ENCODE measurements at places on chromosomes 2 and 18.

DNA sequence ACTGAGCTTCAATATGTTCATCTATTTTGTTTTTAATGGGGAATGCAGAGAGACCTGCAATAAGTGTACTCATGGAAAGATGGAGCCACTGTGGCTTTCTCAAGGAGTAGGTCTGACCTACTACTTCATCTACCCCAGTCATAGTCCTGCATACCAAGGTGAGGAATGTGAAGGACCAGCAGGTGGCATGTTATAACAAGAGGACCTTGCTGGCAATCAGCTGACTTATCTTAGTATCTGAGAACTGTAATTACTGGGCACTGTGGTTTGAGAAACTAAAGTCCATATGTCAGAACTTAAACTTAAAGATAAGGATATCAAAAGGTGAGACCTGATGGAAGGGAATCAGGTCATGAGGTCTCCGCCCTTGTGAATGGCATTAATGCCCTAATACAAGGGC lies 1104.2 kb downstream of the BCL11A start:
- DNase-seq = no peak

DNA sequence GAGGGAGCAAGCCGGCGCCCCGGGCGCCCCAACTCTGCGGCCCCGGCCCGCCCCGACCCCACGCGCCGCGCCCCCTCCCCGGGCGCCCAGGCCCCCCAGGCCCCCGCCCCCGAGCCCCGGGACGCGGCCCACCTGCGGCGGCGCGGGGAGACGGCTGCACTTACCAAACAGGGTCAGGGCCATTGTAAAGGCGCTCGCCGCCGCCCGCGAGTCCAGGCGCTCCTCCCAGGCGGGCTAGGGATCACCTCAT lies 526 bp downstream of the CHN1 start:
- no peak for DNase-seq

DNA sequence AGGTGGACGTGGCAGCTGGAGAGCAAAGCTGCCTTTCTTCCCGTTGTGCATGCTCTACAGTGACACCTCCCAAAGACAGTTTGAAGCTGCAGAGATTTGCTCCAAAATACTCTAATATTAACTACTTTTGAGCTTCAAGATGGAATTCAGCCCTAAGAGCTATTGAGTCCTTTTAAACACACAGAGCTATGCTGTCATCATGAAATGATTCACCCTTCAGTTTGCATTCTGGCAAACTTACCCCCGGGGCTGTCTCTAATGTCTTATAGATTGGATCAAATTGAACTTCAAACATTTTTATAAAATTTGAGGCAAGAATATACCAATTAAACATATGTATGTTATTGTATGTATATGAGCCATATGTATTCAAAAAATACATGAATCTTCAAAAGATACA lies 110.7 kb upstream of the EFEMP1 start:
- DNase-seq = no peak

DNA sequence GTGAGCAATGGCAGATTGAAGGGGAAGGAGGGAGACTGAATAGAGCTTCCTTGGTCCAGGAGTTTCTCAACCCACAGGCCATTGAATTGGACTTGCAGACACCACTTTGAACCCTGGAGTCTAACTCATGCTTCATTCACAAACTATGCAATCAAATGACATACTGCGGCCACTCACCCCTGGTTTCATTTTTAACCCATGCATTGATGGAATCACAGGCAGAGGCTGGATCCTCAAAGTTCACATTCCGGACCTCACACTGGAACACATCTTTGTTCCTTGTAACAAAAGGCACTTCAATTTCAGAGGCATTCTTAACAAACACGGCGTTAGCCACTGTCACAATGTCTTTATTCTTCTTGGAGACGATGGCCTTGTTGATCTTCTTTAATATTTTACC lies 40.7 kb downstream of the MRPL44 start:
- no peak for DNase-seq

- no peak for DNase-seq
Observed at GRCh38 chr2:231781798-231782726, 980 bp upstream of the PDE6D start.

DNA sequence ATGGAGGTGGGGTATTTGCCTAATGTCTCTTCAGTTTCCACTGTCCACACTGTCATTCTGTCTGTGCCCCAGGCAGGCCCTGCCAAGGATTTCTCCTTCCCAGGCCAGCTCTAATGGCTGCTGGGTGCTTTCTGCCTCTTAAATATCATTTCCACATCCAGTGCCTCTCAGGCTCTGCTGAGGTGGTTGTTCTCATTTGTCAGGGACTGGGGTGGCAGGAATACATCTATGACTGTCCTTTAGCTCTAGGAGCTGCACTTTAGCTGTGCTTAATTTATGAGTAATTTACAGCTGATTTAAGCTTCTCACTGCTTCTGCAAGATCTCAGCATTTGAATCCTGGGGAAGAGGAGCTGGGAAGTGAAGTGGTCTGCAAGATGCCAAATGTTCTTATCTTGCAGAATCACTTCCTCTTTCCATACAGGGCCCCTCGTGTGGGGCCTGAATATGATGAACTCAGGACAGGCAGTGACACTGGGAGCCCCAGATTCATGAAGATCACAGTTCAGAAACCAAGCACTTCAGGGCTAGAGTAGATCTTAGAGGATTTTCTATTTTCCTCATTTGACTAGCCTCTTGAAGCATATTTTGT lies 150.2 kb downstream of the FSHR start:
- DNase-seq = no peak

Measured in stimulated activated CD4-positive, alpha-beta T cell treated with anti-CD3 and anti-CD28 coated beads, Interleukin-15, amount 100 ng/mL, for 1 hour (primary cell).